ENCODE measurements at places on chromosomes 5 and 9.
A peak's percentile ranks its signal among the peaks of the same experiment; 100 is the strongest.

DNA sequence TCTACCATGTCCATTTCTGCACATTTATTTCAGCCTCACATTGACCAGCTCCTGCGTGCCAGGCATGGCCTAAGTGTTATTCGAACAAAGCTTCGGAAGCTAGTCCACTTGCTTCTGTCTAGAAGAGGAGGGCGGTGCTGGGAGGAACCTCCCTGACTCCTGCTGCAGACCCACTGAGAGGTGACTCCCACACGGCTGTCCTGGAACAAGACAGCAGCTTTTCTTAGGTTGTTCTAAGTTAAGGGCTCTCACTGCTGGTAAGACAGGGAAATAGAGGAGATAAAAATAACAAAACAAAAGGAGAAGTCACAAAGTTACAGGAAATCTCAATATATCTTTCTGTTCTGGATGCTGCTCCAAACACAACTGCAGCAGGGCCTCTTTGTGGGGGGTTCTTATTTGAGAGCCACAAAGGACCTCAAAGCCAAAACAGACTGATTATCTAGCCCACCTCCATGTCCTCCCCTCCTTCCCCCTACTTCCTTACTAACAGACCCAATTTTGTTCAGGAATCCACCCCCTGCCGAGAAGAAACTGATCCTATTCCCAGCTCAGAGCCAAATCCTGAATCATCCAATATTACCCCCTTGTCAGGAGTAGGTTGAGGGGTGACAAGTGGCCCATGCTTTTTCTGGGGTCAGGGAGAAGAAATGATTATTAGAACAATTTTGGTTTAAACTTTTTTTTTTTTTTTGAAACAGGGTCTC lies 28.4 kb upstream of the KCNIP1 start:
- peak; percentile 63 for DNase-seq

GRCh38 chr9:88614359-88614758 lies 79.4 kb downstream of the NXNL2 start:
- no peak for DNase-seq

- no peak for DNase-seq
Observed at GRCh38 chr5:124457901-124458300, 288.5 kb downstream of the ZNF608 start.

GRCh38 chr9:100890321-100890720 lies 138.2 kb upstream of the PLPPR1 start:
- no peak for DNase-seq

- DNase-seq = no peak
Observed at GRCh38 chr9:77017505-77017894, 2.0 kb upstream of the FOXB2 start.

- peak; percentile 83 for DNase-seq
Observed at GRCh38 chr5:73327908-73328455, 120.6 kb downstream of the FOXD1 start.

GRCh38 chr9:86434039-86434726 lies 80.0 kb upstream of the TUT7 start:
- peak; percentile 83 for DNase-seq

GRCh38 chr9:25570802-25571201 lies 107.4 kb downstream of the TUSC1 start:
- no peak for DNase-seq

DNA sequence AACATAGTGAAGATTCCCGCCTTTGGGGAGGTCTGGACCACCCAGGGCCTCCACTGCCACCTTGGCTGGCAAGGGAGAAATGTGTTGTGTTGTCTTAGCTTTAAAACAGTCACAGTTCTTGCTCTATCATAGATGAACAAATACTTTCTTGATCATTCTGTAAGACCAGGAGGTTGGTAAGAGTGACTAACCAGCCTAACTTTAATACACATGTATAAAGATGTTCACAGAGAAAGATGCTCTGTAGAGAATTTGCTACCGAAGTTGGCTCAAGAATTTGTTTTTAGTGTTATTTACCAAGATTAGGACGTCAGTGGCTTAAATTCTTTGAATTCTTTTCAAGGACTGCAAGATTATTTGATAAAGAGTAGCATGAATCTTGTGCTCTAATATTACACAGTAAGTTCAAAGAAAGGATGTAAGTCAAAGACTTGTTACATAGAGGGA lies 28.4 kb downstream of the GLRX start:
- DNase-seq = peak; percentile 41

DNA sequence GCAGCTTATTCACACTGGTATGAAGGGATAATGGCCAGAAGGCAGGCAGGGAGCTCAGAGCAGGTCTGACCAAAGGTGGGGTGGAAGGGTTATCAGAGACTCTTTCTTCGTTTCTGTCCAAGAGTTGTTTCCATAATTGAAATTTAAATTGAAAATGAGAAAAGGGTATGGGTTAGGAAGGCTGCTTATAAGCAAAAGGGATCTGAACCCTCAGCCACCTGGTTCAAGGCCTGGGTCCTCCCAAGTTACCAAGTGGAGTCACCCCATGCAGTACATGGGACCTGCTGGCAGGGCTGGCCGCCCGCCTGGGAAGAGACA lies 17.8 kb downstream of the EEIG1 start:
- DNase-seq = no peak

GRCh38 chr5:32711681-32712480 lies 760 bp downstream of the NPR3 start:
- DNase-seq = peak; percentile 41

- DNase-seq = no peak
Observed at GRCh38 chr5:169112016-169112415, 188.9 kb downstream of the SLIT3 start.

DNA sequence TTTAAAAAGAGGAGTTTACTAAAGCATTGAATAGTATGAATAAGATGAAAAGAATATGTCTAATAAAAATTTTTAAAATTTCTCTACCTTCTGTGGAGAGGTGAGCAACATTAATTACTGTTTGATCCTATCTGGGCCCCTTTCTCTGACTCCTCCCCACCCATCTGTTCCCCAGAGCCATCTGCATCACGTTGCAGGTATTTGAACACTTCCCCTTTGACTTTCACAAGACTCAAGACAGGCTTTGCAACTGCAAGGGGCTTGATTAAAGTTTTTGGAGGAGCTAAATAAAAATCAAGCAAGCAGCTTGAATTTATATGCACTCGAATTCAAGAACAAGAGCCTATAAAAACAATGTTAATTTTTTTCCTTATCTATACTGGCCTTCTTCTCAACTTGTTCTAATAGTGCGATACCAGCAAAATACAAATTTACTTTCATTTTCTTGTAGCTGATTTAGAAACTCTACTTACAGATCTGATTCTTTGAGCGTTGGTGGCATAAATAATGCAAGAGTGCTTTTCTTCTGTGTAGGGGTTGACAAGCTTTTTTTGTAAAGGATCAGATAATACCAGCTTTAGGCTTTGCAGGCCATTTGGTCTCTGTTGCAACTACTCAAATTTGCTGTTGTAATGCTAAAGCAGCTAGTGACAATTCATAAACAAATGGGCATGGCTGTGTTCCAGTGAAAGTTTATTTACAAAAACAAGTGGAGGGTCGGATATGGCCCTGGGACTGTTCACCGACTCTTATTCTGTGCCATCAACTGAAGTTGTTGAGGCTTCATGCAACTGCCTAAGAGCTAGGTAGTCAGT lies 21.2 kb downstream of the TXNDC8 start:
- no peak for DNase-seq

DNA sequence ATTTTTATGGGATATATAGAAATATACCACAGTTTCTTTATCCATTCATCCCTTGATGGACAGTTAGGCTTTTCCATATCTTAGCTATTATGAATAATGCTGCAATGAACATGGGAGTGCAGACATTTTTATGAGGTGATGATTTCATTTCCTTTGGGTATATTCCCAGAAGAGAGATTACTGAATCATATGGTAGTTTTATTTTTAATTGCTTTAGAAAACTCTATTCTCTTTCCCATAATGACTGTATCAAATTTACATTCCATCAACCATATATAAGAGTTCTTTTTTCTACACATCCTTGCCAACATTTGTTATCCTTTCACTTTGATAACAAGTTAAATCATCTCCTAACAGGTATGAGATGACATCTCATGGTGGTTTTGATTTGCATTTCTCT lies 821.6 kb downstream of the TLE1 start:
- DNase-seq = peak; percentile 82

GRCh38 chr5:138542180-138542955 lies 668 bp downstream of the ETF1 start:
- DNase-seq = no peak

DNA sequence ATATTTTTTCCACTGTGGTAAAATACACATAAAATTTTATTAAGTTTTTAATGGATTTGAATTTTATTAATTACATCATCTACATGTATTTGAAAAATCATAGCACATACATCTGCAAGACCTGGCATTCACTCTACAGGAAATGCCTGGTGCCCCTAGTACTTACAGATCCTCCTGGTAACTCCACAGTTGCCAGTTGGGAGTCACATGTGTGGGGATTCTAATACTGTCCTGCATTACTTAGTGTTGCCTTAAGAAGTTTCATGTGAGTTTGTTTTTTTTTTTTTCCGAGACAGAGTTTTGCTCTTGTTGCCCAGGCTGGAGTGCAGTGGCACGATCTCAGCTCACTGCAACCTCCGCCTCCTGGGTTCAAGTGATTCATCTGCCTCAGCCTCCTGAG lies 18.1 kb downstream of the KDM3B start:
- DNase-seq = peak; percentile 6

DNA sequence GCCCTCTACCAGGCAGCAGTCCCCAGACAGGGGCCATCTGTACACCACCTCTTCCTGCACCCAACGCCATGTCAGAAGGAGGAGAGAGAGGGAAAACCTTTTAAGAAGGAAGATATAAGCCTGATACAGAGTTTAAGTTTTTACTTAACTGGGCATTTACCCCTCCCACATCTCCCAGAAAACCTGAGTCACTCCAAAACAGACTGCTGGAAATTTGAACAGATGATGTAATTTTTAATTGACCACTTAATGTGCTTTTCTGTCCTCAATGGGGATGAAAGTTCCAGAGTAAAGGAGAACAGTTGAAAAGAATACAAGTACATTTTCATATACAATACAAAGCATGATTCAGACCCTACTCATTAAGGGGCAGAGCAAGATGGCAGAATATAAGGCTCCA lies 63.9 kb downstream of the TTC39B start:
- peak; percentile 53 for DNase-seq

DNA sequence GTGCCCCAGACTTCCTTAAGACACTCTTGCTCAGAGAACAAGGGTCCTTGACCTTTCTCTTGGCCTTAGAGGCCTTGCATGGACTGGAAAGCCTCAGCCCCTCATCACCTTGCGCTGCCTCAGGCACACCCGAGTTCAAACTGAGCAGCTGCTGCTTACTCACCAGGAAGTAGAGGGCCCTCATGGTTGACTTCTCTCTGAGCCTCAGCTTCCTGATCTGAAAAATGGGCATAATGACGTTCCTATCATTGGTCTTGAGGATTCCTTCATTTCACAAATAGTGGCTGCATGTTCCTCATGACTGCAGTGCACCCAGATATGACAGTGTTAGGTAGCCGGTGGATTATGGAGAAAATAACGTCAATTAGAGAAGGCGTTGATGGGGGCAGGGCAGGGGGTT lies 28.6 kb downstream of the IER5L start:
- no peak for DNase-seq

DNA sequence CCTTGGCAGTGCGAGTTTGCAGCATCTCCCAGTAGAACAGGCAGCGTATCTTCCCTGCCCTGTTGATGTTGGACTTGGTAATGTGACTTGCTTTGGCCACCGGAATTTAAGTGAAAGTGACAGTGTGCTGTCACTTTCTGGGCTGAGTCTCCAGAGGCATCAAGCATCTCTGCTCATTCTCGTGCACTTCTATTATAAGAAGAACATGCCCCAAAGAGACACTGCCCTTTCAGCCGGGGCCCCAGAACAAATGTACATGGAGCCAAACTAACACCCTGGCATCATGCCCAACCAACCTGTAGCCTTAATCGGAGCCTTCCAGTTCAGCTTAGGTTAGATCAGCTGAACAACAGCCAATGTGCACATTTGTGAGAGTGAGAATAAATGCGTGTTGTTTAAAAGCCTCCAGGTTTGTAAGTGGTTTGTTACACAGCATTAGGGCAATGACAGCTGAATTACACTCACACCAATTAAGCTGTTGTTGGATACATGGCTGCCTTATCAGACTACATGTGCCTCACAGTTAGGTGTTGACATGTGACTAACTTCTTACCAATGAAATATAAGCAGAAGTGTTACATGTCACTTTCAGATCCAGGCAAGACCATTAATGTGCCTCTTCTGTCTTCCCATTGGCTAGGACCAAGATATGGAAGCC lies 22.1 kb upstream of the FRMD3 start:
- no peak for DNase-seq

DNA sequence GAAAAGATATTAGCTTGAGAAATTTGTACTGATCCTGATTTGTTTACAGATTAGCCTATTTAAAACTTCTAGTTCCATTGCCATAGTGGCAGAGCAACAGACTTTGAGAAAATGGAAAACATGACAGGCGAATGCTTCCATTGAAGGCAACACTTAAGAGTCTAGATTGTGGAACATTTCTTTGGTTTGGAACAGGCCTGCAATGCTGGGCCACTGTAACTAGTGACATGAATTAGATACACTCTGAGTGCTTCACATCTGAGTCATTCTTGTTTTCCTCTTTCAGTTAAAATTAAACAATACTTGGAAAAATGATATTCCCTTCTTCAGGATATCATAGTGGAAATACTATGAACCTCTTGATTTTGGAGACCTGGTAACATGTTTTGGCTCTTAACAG lies 453.6 kb upstream of the TUSC1 start:
- peak; percentile 63 for DNase-seq

DNA sequence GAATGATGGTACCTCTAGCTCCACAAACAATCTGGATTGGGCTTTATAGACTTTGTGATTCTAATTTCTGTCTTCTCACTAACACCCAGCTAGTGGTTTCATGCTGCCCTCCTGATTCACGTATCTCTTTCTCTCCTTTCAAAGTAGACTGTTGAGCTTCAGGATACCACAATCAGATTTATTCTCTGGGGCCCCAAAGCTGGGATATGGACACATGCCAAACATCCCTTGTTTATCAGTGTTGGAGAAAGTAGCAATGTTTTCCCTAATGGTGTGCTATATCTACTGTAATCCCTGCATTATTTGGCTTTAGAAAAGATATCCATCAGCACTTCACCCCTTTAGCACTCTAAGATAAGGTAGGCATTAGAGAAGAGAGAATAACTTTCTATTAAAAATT lies 361.0 kb downstream of the FGF10 start:
- DNase-seq = no peak

- no peak for DNase-seq
Observed at GRCh38 chr5:81506378-81506777, 112.4 kb upstream of the ACOT12 start.

DNA sequence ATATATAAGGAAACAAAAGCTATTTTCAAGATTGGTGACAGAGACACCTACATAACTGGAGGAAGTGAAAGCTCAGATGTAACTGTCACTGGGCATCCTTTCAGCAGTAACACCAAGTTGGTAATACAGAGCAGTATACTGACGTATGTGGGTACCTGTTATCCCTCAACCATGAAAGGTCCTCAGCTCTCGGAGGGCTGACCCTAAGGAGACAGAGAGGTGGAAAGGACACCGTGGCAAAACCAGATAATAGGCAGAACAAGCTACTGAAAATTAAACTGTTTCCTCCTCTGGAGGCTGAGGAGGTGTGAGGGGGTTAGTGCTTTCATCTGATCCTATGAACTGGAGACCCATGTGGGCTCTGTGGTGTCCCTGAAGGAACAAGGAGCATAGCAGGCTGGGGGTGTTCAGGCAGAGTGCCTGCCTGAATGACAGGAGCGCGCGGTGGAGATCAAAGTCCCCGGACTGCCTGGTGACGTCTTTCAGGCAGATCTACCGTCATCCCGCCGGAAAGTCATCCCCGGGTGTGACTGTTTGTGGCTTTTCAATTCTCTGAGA lies 130.2 kb upstream of the FSTL4 start:
- DNase-seq = no peak

- DNase-seq = no peak
Observed at GRCh38 chr5:83099445-83099844, 22.1 kb downstream of the XRCC4 start.

- peak; percentile 11 for DNase-seq
Observed at GRCh38 chr5:95533106-95533505, 21.7 kb downstream of the SKIC3 start.

All from fibroblast of skin of right biceps (primary cell).